ENCODE measurements at places on chromosomes 11 and 22.

DNA sequence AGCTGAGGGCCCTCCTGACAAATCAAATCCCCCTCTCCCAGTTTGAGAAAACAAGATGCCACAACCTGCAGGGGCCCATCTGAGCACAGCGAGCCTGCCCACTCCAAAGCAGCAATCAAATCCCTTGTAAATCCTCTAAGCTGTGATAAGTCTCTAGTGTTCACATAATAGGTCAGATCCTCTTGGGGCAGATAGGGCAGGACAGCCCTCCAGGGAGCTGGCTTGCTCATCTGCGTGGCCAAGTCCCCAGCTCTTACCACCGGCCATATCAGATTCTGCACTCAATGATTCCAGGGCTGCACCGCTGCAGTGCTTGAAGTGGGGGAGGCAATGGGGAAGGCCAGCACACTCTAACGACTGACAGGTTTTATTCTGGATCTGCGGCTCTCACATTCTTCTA is 29.6 kb upstream of the FLI1 start:
- no peak for DNase-seq

DNA sequence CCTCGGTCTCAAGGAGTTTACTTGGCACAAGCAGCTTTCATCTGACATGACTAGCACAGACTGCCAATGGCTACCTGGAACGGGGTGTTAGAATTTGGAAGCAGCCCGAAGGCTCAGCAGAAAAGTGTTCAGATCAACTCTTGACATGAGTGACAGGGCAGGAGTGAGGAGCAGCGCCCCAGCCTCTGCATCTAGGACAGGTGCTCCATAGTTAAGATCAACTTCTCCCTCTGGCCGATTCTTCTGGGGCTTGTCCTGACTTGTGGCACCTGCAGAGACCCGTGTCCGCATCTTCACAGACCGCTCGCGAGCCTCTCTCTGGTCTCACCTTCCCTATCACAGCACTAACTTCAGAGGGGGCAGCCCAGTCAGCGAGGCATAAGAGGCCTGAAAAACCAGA is 42.5 kb upstream of the CHKA start:
- DNase-seq: no peak

GRCh38 chr11:10945196-10945595 is 87.3 kb upstream of the ZBED5 start:
- no peak for DNase-seq

DNA sequence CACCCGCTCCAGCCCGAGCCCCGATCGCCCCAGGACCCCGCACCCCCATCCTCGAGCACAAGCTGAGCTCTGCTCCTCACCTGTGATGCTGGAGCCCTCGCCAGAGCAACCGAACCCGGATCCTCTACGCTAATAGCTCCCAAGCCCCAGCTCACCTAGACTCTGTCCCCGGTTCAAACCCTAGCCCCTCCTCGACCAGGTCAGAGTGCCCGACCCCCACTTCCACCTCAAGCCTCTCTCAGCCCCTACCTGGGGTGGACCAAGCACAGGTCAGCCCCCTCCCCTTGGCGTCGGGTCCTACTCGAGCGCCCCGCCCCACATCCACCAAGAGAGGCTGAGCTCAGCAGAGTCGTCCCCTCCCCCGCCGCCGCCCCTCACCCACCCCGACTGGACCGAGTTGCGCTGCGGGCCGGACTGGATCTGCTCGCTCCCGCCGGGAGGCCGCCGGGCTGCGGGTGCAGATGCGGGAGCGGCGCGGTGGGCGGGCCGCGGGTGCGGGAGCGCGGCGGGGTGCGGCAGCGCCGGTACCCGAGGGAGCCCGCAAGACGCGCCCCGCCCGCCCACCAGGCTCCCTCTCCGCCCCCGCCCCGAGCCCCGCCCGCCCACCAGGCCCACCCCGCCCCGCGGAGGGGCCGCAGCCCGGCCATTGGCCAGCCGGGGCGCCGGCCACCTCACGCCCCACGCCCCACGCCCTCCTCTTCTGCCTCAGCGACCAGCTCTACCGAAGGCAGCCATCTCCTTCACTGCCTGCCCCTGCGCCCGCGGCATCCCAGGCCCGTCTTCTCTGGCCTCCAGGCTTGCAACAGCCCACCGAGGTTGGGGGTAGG is 577 bp upstream of the DKK3 start:
- no peak for DNase-seq

- no peak for DNase-seq
Observed at GRCh38 chr22:48366591-48366990, 1461.1 kb downstream of the BRD1 start.

All from activated CD4-positive, CD25-positive, alpha-beta regulatory T cell treated with anti-CD3 and anti-CD28 coated beads, Interleukin-2, amount 50 U/mL, for 72 hours (primary cell).